DMS 273 treated with DMSO at 0.1 percent for 48 hours (cell line): ENCODE measurements at places on chromosomes 5 and 9.

GRCh38 chr5:129906177-129906887, 2.1 kb downstream of the CHSY3 start:
- no peak for DNase-seq

GRCh38 chr9:98501819-98502218, 206.9 kb downstream of the GABBR2 start:
- no peak for DNase-seq

- no peak for DNase-seq
These were observed 13.9 kb upstream of the SGCD start for GRCh38 chr5:156312897-156313694.

DNA sequence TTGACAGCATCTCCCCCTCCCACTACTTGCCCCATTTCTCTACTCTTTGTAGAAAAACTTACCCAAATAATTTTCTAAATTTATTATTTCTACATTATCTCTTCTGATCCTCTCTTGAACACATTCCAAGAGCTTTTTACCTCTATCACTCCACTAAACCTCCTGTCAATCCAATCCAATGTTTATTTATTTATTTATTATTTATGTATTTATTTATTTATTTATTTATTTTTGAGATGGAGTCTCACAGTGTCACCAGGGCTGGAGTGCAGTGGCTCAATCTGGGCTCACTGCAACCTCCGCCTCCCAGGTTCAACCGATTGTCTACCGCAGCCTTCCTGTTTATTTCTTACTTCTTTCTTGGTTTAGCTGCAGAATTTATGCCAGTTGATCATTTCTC, 178.5 kb upstream of the GAS1 start:
- no peak for DNase-seq

DNA sequence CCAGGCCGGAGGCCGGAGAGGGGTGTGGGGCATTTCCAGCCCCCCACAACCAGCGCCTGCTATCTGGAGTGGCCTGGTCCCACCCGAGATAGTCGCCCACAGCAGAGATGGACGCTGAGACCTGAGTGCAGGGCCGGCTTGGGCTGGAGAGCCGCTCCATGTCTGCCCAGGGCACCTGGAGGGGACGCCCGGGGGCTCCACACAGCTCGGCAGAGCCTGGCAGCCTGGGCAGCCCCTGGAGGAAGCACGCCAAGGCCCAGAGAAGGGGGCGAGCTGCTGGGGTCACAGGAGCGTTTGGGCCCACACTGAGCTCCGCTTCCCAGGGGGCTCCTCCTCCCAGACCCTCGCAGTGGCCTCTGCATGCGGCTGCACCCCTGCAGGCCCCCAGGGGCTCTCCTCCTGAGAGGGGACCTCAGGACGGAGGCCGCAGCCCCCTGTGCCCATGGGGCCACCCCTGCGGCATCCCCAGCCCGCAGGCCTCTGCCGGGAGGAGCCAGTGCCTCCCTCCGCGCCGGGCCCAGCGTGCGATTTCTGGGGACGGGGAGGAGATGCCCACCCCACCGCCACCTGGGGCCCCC, 42.2 kb upstream of the EGFL7 start:
- DNase-seq = no peak

DNA sequence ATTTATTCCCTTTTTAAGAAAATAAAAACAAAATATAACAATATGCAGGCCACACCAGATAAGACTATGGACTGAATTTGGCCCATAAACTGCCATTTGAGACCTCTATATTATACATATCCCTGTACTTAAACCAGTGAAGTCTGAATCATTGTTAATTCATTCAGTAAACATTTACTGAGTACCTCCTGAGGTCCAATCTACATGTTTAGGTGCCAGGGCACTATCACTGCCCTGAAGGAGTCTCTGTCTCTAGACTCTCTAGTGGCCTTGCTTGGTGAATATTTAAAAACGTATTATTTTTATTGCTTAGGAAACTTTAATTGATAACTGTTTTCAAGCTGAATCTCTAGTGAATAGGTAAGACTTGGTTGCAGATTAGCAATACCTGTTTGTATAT, 74.7 kb upstream of the ELL2 start:
- no peak for DNase-seq

DNA sequence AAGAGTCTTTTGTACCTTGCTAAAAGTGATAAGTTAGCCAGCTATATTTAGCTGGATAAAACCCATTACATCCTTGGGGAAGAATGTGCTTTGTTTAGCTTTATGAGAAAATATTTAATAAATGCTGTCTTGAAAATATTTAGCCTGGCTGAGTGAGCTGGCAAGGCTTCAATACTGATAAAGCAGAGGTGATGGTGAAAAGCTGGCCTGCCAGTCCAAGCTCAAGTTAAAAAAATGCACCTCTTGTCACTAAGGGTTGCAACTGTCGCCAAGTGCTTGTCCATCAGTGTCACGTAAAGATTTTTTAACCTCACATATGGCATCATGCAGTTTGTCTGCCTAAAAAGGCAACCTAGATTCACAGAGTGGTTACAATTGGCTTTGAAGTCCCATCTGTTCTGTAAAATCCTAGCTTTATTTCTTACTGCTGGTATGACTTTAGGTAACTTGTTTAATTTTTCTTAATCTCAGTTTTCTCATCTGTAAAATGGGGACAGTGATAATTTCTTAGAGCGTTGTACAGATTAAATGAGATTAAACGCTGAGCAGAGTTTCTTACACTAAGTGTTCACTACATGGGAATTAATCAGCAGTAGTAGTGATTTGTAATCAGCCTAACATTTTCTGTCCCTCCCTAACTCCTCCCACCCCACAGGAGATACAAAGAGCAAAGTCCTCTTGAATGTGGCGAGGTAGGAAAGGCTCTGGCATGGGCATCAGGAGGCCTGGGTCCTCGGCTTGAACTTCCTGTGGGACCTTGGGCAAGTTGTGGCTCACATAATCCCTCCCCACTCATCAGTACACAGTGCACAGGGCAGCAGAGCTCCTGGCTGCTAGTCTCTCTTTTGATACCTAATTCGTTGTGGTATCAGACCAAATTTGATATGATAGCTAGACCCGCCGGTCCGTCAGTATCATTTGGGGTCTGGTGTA, 48.7 kb downstream of the PIK3R1 start:
- peak; percentile 30 for DNase-seq

DNA sequence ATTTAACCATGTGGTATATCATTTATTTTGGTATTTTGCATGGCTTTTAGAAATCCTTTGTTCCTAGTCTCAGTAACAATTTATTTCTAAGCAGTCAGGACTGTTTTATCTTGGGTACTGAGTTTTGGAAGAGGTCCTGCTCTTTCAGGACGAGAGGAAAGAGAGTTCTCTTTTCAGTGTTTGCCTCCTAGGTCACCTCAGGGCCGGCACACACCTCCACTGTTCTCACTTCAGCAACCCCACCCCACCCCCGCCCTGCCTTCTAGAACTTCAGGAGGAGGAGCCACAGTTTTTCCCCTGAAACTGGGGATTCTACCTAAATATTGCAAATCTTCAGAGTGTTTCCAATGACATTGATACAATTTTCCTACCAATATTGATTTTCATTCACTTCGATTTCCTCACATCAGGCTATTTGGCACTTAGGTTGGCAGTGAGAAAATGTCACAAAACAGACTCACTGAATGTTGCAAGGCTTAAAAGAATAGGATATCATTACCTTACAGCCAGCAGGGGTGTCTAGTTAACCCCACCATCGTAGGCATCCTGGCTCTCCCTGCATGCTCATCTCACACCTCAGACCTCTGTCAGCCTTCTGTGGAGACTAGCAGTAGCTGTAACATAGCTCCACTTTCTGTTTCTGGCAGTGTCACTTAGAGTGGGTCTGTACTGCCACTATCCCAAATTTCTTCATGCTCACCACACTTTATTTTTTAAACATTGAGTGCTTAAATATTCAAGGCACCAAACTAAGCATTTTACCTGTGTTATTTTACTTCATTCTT, 5.4 kb downstream of the IGIP start:
- no peak for DNase-seq

GRCh38 chr9:37753489-37754190, at the start of gene TRMT10B:
Gene TRMT10B (plus strand): TSS chr9:37753805. CDS start chr9:37761932, 8,127 bp downstream.
- peak; percentile 24 for DNase-seq
